AG10803 (cell line): ENCODE measurements at places on chromosomes 2 and 18.
A peak's percentile ranks its signal among the peaks of the same experiment; 100 is the strongest.

DNA sequence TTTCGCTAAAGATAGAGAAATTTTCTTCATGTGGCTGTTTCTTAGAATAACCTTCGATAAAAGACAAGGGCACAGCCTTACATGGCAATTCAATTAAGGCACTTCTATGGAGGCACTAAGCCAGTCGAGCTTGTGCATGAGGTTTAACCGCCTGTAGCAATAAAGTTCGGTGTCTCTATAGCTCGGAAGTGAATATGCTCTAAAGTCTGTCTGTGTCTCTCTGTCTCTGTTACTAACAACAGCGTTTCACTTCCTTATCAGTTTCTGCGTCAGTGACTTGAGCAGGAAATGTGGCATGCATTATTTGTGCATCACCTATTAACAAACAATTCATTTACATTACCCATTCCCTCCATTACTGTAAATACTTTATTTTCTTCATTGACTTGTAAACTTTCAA, 365.1 kb upstream of the NETO1 start:
- no peak for DNase-seq

GRCh38 chr2:104312684-104313083, 541.2 kb upstream of the POU3F3 start:
- DNase-seq: no peak

DNA sequence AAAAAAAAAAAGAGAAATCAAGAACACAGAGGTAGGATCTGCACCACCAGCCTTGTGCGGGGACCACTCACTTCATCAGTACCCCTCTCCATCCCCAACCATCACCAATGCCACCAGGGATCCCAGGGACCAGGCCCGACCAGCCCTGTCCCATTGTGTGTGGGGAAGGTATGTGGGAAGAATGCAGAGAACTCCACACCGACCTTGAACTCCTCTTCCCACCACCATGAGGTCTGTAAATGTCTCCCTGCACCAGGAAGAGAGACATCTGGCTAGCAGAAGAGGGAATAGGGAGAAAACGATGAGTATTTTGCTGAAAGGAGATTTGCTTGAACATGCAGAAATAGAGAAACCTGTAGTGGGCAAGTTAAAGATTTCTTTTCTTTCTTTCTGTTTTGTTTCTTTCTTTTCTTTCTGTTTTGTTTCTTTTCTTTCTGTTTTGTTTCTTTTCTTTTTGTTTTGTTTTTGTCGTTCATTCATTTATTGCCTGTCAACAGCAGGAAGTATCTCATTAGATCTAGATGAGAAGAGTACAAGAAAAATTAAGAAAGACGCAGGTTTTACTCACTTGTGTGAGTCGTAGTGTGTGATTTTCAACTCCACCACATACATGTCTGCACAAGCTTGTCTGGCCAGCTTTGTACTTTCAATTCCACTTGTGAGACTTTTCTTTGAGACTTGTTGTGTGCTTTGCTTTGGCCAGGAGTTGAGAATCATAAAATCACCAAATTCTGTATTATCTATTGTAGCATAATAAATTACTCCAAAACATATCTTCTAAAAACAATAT, 179.8 kb upstream of the HAAO start:
- DNase-seq: peak; percentile 78

DNA sequence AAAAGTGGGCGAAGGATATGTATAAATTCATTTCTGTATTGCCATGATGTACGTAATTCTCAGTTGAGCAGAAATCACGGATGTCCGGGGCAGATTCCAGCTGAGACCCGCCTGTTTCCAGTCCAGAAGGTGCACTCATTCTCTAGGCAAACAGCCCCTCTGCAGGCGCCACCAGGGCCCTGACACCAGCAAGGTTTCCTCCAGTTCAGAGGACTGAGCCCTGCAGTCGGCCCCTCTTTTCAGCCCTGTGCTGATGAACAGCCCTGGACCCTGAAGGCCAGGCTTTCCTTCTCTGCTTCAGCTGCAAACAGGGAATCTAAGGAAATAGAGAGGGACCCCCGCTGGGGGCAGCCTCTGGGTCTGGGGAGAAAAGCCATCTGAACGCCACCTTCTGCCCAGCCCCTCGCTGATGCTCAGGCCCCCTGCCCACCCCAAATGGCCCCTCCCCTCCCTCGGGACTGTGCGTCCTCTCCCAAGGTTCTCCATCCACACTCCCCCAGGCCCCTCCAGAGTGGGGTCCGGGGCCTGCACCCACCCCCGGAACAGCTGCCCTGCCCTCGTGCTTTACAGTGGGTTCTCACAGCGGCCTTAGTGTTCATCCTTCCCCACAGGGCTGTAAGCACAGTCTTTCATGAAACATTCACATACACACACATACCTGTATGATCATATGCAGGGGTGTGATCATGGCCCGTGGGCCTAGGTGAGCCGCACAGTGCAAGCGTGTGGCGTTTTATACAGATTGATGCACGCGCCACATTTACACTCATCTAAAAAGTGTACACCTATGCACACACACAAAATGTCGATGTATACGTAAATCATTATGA, 12.1 kb downstream of the COPS9 start:
- no peak for DNase-seq

DNA sequence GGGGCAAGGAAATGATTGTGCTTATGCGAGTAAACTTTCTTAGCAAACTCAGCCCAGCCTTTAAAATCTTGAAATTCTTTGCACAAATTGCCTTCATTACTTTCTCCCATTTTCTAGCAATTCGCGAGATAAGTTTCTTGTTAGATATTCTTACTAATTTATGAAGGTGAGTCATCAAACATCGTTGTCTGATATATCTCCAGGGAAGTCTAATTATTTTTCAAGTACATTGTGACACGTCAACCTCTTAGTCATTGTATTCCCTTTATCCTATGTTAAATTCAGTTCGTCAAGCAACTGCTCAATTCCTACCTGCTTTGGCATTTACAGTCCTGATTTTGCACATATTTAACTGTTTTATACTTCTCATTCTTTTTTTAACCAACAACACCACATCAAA, 854.5 kb upstream of the CRIM1 start:
- no peak for DNase-seq

DNA sequence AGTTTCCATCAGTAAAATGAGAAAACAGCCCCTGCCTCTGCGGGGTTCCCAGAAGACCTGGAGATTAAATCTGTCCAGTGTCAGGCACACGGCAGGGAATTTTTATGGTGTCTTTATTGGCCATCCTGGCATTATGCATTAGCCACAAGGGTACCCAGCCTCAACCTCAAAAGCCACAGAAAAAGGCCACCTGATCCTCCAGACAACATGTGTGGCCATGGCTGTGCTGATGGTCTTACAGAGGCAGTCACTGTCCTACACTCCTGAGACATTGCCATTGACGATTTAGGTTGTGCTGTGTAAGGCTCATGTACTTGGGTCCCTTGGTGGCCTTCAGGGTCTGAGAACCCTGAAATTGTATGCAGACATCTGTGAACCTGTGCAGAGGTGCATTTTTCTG, 115.6 kb downstream of the SMAD7 start:
- DNase-seq: no peak

GRCh38 chr2:126275098-126275497, 380.9 kb upstream of the GYPC start:
- no peak for DNase-seq

DNA sequence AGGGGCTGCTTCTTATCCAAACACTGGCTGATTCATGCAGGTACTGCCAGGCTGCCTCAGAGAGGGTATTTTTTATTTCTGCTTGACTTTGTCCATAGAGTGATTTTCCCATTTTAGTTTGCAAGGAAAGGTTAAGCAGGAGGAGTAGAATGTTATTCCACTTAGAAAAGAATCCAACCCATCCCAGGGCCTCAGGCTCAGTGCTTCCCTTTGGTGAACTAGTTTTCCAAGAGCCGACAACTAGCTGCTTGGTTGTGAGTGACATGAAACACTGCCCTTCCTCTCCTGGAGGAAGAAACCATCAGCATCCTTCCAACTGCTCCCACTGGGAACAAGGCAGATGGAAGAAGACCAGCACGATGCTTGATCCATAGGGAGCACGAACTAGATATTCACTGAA, 58.5 kb downstream of the BCL2 start:
- DNase-seq: no peak

GRCh38 chr2:160303076-160303475, 103.0 kb upstream of the ITGB6 start:
- DNase-seq: peak; percentile 61
